ENCODE measurements at places on chromosomes 12 and 14.

GRCh38 chr12:55051197-55051947 is 31.6 kb downstream of the NEUROD4 start:
- no peak for DNase-seq

- no peak for DNase-seq
These were observed 23.5 kb downstream of the NOC4L start for GRCh38 chr12:132167611-132168310.

DNA sequence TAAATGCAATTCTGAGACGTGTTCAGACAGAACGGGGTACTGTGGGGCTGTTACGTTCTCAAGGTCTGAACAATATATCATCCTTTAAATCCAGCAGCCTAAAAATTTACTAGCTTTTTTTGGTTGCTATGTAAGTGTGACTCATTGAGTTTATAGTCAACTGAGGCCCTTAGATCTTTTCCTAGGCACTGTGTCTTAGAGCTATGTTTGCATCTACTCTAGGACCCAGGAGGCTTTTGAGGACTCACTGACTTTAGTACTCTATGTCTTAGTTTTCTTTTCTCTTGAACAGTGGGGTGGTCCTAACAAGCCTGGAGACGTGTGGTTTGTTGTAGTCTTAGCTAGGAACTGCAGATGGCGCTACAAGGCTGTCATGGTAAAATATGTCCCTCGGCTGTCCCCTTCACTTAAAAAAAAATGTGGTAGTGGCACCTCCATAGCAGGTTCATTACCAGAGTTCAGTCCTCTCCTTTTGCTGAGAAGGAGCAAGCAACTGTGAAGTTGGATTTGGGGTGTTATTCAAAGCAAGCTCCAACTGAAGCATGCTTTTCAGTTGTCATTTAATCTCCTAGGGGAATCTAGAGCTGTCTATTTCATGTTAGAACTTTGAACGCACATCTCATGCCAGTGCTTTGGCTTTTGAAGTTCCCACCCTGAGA is 8.7 kb upstream of the SPATS2 start:
- DNase-seq: no peak

DNA sequence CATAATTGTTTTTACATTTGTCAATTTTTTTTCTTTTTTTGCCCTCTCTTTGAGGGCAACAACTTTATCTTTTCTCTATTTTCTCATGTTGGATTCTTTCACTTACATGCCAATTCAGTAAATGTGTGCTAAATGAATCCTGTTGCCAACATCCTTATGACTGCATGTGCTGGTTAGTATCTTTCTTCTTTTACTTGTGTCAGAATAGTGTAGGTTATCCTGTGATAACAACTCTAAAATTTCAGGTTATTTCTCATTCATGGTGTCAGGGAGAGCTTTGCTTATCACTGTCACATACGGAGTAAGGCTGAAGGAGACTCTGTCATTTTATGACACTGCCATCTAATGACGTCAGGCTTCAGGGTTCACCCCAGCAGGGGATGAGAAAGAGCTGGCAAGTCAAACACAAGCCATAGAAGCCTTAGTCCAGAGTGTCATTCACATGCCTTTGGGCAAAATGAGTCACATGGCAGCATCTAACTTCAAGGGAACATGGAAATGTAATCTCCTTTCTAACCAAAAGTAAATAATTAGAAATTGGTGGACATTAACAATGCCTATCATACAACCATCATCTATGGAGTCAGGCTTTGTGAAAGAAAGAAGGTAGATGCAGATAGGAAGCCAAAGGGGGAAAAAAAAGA is 242.5 kb upstream of the ATP2B1 start:
- DNase-seq: no peak

DNA sequence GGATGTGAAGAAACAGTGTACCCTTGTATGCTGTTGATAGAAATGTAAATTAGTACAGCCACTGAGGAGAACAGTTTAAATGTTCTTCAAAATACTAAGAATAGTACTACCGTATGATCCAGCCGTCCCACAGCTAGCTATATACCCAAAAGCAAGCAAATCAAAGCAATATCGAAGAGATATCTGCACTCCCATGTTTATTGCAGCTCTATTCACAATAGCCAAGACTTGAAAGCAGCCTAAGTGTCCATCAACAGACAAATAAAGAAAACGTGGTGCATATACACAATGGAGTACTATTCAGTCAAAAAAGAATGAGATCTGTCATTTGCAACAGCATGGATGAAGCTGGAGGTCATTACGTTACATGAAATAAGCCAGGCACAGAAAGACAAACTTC is 88.5 kb upstream of the SLC38A4 start:
- DNase-seq: no peak

DNA sequence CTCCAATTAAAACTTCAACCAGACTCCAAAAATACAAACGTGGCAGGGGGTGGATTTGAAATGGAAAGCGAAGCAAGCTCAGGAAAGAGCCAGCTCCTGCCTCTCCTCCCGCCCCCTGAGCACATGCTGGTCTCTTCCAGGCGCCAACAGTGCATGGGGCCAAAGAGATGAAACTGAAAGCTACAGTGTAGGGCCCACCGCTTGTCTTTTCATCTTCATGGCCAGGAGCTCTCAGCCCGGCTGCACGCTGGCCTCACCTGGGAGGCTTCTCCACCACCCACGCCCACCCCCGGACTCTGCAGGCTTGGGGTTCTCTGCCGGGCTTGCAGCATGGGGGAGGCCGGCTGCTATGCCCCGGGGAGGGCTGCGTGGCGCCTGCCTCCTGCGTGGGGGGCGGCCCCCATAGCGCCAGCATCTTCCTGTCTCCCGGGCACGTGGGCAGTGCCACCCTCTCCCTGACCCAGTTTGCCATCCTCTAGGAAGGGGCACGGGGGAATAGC is 2.0 kb downstream of the RIMBP2 start:
- no peak for DNase-seq

- DNase-seq: no peak
These were observed 213.7 kb downstream of the CCDC59 start for GRCh38 chr12:82144505-82144904.

DNA sequence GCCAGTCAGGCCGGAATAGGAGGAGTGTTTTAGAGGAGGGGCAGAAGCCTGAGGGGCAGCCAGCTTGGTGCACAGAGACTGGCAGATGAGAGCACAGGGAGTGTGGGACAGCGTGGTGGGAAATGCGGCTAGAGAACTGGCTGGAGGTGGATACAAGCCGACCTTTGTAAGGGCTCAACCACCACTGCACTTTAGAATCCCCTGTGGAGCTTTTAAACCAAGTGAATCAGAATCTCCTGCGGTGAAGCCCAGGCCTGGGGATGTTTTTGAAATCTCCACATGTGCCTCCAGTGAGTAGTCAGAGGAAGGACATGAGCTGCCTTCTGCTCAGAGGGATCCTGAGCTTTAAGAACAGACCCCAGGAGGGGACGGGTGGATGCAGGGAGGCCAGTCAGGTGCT is 10.9 kb upstream of the PCED1B start:
- no peak for DNase-seq

DNA sequence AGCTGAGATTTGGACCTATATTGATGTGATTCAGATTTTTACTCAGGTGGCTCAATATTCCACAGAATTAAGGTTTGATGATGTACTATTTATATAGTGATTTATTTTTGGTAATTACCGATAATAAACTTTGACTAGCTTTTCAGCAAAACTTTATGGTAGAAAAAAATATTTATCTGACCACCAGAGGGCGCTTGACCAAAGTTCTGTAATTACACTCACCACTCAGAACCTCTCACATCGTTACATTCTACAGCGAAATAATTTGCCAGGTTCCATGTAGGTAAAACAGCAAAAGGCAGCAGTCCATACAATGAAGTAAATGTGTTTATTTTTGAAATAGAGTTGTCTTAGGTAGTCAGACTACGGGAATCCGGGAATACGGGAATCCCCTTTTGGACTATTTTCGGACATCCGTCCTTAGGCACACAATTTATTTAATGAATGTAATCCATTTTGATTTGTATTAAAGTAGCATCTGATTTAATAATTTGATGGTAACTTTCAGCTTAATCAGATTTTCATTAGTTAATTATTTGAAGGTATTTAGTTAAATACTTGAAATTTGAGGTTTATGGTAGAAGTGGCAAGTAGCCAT is 143.0 kb upstream of the DDHD1 start:
- no peak for DNase-seq
